ENCODE measurements at places on chromosomes 12 and 14. TPM values are rescaled to one million over a fixed set of nuclear protein-coding genes. Genes with fewer than 3 reads are reported as not detected.

DEPDC4 gene
- 2.2 TPM for total RNA-seq

PMCH gene
- total RNA-seq: not detected

TRPV4 gene
- 1.8 TPM for total RNA-seq

KRT73 gene
- total RNA-seq: not detected

DNA sequence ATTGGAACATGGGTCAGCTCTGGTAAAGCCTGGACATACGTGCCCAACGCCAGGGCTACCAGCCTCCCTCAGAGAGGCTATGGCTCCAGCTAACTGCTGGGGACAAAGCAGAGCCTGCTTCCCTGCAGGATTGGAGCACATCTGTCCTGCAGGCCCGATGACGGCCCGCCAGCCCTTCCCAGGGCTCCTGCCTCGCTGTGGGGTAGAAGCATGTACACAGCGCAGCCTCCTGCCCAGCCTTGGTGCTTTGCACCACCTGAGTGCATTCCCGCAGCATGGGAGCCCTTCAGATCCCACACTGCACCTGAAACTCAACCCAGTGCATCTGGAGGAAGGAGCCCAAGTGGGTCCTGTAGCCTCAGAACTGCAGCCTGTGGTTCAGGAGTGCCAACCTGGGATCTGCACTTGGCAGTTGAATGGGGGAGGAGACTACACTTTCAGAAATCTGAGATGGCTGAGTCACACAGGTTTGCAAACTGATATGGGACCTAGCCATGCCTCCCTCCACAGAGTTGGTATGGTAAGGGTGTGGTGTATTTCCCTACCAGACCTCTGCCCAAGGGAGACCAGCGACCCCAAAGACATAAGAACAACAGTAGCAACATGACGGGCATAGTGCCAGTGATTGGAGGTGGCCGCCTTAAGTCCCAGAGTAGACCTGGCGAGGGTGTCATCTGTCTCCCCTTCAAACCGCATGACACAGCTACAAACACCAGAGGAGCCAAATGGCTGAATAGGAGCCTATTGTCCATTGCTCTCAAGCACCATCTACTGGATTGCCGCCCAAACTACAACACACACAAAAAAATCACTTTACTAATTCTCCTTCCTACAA lies 273.9 kb upstream of the MIS18BP1 start:
- DNase-seq: peak; percentile 20

- DNase-seq: no peak
Observed at GRCh38 chr12:56296295-56296694, 3.8 kb downstream of the CS start.

DNA sequence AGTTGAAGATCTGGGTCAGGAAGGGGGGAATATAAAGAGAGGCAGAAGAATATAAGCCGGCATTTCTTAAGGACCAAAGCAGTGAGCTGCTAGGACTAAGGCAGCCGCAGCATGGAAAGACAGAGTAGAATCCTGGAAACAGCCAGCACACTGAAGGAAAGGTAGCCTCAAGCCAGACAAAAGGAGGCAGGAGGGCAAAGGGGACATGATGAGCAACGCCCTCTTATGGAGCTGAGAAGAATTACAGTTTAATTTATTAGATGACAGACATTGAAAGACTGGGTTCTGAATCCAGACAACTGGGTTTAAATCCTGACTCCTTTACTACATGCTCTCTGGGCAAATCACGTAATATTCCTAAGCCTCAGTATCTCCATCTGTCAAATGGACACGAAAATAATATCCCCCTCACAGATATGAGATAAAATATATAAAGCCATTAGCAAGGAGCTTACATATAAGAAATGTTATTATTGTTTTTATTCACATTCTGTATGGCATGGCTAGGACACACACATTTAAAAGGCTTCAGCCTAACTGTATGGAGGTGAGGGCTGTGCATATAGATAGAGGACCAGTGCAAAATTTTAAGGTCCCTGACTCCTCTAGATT lies 8.1 kb upstream of the PCED1B start:
- DNase-seq: no peak
